Stimulated activated CD8-positive, alpha-beta memory T cell treated with anti-CD3 and anti-CD28 coated beads, Interleukin-7, amount 100 ng/mL, for 1 hour (primary cell): ENCODE measurements at places on chromosomes 4 and X.

GRCh38 chr4:3500634-3501101 is 31.6 kb downstream of the LRPAP1 start:
- DNase-seq: no peak

DNA sequence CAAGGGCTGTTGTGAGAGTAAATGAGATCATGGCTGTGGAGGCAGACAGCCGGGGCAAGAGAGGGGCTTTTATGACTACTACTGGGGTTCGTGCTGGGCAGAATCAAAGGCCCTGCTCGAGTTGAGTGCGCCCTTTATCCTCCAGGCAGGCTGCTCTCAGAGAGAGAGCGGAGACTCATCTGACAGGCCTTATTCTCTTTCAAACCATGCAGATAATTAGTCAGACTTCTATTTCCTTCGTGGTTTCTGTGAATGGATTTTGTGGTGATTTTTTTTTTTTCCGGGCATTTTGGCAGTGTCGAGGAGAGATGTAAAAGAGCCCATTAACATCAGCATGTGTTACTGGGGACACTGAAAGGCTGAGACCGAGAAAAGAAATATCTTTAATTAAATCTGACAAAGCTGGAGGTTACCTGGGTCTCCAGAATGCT is 73.6 kb downstream of the MED28 start:
- DNase-seq: no peak

DNA sequence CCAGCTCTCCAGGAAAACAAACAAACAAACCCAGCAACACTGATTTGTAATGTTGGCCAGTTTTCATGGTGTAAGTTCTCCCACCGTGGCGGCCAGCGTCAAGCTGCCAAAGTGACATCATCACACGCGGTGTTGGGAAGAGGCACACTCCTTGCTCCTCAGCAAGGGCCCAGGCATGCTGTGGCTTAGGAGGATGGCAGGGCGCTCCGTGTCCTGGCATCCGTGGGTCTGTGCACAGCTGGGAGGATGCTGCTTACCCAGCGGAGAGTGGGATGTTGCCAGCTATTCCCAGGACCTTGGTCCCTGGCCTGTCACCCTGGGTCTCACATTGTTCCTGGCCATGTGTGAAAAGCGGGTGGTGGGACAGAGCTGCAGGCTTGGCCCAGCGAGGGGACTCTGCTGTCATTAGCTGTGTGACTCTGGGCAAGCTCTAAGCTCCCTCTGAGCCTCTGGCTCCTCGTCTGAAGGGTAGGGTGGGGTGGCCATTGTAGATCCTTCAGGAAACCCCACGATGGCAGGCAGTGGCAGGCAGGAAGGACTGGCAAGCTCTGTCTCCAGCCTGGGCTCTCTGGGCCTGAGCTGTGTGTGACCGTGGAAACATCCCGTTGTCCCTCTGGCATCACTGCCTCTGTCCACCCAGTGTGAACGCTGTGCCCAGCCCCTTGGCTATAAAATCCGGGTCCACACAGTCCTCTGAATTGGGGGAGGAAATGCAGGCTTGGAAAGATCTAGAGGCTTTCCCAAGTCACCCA is 10.8 kb downstream of the PSAPL1 start:
- DNase-seq: no peak

- DNase-seq: no peak
Measured at GRCh38 chr4:27016551-27016950, 155.9 kb downstream of the STIM2 start.

- DNase-seq: no peak
Measured at GRCh38 chrX:8783097-8783713, 18.0 kb downstream of the FAM9A start.

- DNase-seq: no peak
Measured at GRCh38 chr4:89123451-89123851, 12.1 kb downstream of the TIGD2 start.

DNA sequence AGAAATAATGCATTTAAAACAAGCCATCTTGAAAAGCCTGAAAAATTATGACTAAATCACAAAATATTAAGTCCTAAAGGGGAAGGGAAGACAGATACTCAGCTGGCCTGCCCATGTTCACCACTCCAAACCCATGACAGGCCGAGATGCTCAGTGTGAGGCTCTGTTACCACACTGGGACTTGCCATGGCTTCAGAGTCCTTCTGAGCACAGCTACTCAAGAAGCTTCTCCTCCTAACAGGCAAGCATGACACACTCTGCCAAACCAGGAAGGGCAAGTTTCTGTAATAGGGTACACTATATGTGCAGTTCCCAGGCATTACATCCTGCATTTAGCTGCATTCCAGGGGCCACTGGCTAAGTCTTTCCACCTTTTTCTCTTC is 34.0 kb upstream of the CYBB start:
- no peak for DNase-seq

GRCh38 chr4:42906891-42907759 is 14.6 kb downstream of the GRXCR1 start:
- DNase-seq: no peak

DNA sequence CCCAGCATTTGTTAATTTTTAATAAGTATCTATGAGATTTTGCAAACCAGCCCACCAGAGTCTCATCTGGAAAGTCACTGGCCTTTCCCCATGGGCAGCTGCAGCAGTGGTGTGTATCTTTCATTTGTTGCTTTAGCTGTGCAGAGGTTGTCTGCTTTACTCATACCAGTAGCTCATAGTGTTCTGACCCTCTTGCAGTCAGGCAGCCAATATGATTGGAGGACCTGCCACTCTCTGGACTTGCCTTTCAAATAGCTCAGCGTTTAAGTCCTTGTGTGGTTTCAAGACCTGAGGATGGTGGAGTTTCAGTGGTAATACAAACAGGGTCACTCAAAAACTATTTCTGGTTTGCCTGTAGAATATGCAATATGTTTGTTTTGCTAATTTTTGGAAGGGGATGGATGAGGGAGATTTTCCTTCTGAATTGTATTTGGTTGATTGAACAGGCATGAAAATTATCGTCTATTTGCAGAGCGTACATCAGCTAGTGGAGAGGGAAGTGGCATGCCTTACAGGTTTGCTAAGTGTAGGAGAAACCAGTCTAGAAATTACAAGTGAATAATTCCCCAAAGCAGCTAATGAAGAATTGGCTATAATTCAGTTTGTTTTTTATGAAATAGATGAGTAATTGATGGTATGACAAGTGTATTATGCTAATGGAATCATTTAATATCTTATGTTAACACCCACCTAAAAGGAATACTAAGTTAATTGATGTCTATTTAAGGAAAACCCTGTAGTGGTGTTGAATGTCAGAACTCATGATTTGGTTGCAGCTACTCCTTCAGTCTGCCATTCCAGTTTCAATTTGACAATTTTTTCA is 8.9 kb downstream of the POLA1 start:
- no peak for DNase-seq

- no peak for DNase-seq
Measured at GRCh38 chr4:4383085-4383484, 3.8 kb upstream of the NSG1 start.

GRCh38 chr4:187021436-187022205 is 298.0 kb upstream of the FAT1 start:
- DNase-seq: no peak

DNA sequence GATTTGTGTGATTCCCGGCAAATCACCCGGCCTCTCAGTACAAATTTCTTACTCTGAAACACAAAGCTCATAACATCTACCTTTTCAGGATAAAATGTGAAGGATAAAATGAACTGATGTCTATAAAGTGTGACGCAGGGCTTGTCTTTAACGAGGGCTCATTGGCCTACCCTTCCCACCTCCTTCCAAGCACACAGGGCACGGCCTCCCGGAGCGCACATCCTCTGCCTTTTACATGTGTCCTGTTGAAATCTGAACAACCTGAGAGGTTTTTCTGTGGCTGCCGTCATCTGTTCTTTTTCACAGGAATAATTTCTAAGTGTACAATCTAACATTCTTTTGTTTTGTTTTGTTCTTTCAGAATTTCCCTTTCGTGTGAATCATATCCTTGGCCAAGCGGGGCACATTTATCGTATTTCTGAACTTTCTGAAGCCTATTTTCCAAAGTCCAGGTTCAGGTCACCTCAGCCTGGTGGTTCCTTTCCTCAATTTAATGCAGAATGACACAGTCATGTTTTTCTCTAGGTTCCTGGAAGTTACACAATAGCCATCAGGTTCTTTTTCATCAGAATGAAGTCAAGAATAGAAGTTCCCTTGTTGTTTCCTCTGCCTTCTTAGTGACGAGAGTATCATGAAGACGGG is 53.1 kb upstream of the SPRY1 start:
- DNase-seq: no peak

- no peak for DNase-seq
Measured at GRCh38 chr4:120809518-120809917, 113.0 kb downstream of the PRDM5 start.

- no peak for DNase-seq
Measured at GRCh38 chr4:72901553-72901952, 168.0 kb downstream of the COX18 start.

DNA sequence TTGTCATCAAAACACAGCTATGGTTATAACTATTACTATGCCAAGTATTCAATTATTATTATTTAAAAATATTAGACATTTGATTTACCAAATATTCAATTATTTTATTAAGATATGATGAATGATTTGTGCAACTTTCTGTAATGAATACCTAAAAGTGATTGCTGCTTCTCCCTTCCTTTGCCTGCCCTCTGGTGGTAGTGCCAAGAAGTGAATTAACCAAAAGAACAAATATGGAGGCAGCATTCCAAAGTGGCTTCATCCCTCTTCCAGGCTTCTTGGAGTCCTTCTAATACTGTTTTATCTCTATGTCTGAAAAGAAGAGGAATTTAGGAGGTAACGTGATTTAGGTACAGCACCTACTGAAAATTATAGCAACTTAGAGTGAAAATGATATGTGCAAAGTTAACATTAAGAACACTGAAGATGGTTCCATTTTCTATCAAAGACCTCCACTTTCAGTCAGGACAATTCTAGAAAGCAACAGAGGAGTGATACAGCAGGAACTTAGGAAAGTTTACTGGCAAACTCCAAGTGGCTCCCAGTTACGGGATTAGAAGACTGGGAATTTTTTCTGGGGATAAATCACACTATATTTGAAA is 43.0 kb downstream of the ENPEP start:
- no peak for DNase-seq

GRCh38 chr4:110787109-110787508 is 164.2 kb upstream of the PITX2 start:
- no peak for DNase-seq

DNA sequence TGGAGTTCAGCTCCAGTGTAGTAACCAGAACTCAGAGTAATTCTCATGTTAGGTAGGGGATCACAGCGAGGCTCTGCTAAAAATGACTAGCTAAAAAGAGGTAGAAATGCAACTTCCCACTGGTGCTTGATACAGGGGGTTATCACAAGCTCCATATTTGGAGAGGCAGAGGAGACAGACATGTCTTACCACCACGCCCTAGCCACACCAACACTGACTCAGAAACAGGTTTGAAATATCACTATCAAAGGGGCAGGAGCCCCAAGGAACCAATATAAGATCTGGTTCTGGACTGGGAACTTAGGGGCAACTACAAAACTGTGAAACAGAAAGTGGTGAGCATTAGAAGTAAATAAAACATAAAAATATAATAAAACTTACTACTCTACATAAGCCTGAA is 62.9 kb downstream of the IQCM start:
- no peak for DNase-seq

DNA sequence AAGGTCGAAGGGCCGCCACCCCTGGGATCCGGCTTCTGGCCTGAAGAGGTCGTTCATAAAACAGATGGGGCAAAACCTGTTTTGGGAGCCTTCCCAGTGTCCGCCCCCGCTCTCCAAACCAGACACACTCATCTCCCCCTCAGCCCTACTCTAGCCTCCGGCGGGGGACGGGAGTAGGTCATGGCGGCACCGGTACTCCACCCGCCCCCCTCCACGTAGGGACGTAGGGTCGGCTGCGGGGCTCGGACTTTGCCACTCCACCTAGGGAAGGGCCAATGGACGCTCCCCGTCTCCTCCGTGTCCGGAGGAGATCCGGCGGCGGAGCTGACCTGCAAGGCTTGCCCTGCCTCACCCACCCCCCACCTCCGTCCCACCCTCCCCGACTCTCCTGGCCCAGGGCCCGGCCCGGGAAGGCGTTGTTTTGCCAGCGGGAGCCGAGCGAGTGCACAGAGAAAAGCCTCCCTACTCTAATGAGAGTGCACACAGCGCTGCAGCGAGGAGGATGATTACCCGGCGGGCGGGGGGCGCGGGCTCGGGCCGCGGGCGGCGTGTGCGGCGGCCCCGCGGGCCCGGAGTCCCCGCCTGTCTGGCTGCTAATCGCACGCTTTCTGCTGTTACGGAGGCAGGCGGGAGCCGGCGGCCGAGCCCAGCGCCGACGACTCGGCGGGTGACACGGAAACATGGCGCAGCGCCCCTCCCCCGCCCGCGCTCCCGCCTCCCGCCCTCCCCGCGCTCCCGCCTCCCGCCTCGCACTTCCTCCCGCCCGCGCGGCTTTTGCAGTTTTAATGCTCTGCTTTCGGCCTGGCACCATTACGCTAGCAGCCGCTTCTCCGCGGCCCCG is 8.3 kb upstream of the BCOR start:
- DNase-seq: no peak

DNA sequence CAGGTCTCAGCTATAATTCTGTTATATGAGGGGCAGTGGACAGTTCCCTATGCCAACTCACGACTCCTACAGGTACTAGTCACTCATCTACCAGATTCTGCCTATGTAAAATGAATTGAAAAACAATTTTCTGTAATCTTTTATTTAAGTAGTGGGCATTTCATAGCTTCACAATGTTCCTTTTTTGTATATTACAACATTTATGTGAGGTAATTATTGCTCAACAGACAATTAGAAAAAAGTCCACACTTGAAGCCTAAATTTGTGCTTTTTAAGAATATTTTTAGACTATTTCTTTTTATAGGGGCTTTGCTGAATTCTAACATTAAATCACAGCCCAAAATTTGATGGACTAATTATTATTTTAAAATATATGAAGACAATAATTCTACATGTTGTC is 20.4 kb downstream of the EREG start:
- DNase-seq: no peak

DNA sequence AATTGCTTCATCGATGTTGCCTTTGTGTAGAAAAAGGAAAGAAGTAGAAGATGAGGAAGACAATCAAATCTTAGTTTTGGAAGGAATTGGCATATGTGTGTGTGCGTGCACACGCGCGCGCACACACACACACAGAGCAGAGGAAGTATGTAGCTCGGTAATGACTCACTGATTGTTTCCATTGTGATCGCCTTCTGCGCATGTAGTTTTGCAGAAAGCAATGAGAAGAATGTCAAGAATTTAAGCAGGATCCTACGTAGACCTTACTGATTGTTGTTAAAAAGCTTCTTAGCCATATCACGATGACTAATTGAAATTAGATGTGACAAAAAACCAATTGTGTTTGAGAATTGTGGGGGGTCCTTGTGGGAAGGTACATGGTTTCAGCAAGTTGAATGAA is 12.8 kb upstream of the LIMCH1 start:
- DNase-seq: no peak

- DNase-seq: no peak
Measured at GRCh38 chr4:70334681-70335080, at the start of gene CABS1. Gene CABS1, plus strand, starts transcription at chr4:70334981. Its CDS starts 59 bp downstream, at chr4:70335040.
